ENCODE measurements at places on chromosomes 16 and 17. TPM values are rescaled to one million over a fixed set of nuclear protein-coding genes. Genes with fewer than 3 reads are reported as not detected.

Gene LHX1
- total RNA-seq: not detected

GRCh38 chr16:24493821-24494220 lies 45.5 kb upstream of the RBBP6 start:
- no peak for DNase-seq

Gene NMRAL1
- total RNA-seq: 48.9 TPM

Gene BCAR1
- total RNA-seq: 116 TPM

Gene SOX9
- 39.8 TPM for total RNA-seq

- peak; percentile 90 for DNase-seq
Measured at GRCh38 chr16:89687092-89687940, 827 bp downstream of the CDK10 start.

DNA sequence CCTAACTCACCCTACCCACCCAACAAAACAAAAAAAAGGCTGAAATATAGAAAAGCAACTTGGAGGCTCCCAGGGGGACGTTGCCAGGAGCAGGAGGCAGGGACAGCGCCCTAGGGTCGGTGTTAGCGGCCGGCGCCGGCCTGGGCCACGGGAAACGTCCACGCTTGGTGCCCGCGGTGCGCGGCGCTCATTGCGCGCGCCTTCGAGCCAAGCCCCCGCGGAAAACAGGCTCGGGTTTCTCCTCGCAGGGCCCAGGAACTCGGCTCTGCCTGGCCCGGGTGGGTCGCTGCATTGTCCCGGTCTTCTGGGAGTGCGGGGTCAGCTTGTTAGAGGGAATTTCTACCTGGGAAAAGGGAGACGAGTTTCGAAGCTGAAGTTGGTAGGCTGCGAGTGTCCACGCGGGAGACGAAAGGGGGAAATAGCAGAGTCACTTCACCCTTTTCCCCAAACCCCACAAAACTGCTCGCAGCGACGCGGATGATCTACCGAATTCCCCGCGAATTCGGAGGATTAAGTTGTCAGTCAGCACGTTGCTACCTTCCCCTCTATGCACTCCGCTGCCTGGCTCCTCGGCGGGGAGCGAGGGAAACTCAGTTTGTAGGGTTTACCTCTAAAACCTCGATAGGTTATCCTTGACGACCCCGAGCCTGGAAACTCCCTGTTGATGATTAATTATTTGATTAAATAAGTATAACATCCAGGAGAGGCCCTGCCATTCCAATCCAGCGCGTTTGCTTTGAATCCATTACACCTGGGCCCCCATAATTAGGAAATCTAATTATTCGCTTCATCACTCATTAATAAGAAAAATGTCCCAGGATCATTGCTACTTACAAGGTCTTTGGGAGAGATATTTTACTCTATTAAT lies 751 bp upstream of the FOXC2 start:
- DNase-seq: no peak

DNA sequence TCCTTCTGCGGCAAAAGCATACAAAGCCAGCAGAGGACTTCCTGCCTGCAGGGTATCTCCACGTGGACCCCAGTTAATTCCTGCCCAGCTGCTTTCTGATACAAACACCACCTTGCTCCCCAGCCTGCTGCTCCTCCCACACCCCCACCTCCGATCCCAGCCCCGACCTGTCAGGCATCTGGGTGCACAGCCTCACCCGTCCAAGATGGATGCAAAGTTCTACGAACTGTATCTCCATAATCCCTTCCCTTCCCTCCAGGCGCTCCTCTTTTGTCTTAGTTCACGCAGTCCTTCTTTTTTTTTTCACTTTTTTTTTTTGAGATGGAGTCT lies 15.6 kb upstream of the FOXJ1 start:
- DNase-seq: no peak

GRCh38 chr16:74252329-74252728 lies 44.3 kb upstream of the PSMD7 start:
- DNase-seq: no peak

DNA sequence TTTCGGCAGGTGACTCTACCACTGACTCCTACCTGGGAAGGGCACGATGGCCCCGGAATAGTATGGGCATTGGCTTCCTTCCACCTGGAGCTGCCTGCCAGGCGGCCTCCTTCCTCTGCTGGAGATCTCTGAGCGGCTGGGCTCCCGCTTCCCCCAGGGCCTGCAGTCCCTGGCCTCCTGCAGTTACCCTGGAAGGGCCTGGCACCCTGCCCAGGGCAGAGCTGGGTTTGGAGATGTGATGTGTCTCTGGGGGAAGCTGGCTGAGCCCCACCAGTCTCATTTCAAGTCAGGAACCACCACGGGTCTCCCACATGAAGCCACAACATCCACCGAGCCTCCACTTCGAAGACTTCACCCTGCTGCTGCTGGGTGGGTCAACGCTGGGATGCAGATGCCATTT lies 97.9 kb downstream of the IRF8 start:
- DNase-seq: no peak

Gene ENPP7
- not detected for total RNA-seq

GRCh38 chr16:81447383-81448101 lies 2.9 kb downstream of the CMIP start:
- DNase-seq: peak; percentile 64

GRCh38 chr16:75244225-75244809 lies 7.1 kb downstream of the BCAR1 start:
- DNase-seq: peak; percentile 75

GRCh38 chr17:49577963-49578362 lies 2.3 kb downstream of the NXPH3 start:
- no peak for DNase-seq

- DNase-seq: no peak
Measured at GRCh38 chr16:28087675-28088300, 24.3 kb upstream of the GSG1L start.

Gene OTOP3
- 0.38 TPM for total RNA-seq

DNA sequence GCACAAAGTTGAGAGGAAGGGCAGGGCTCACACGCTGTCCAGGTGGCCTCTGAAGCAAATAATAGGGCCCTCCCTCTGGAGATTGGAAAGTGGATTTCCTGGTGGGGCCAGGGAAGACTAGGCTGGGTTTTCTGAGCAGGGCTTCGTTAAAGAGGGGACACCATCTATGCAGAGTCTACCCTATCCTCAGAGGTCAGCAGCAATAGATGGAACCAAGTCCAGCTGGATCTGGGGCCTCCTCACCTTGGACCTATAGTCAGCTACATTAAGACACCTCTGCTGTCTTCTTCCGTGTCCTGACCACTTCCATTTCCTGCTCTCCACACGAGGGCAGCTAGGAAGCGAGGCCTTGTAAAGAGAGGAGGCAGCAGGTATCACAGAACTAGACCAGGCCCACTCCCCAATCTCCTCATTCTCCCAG lies 14.7 kb upstream of the ST6GALNAC1 start:
- no peak for DNase-seq

Gene WWOX
- 13.8 TPM for total RNA-seq

DNA sequence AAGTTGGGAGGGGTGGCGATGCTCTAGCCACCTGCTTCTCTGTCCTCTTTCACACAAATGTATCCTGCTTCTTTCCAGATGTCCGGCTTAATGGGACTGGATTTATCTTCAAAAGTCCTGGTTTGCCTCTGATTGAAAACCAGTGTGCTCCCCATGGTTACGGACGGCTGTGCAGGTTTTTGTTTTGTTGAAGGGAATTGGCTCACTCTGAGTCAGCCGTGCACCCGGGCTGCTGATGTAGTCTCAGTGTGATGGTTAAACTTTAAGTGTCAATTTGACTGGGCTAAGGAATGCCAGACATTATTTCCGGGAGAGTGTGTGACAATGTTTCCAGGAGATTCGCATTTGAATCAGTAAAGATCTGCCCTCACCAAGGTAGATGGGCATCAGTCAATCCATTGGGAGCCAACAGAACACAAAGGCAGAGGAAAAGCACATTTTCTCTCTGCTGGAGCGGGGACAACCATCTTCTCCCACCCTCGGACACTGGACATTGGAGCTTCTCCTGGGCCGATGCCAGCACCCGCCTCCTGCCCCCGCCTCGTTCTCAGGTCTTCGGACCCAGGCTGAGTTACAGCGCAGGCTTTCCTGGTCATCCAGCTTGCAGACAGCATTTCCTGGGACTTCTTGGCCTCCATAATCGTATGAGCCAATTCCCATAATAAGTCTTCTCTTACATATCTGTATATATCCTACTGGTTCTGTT lies 126.9 kb upstream of the TNRC6C start:
- peak; percentile 26 for DNase-seq

DNA sequence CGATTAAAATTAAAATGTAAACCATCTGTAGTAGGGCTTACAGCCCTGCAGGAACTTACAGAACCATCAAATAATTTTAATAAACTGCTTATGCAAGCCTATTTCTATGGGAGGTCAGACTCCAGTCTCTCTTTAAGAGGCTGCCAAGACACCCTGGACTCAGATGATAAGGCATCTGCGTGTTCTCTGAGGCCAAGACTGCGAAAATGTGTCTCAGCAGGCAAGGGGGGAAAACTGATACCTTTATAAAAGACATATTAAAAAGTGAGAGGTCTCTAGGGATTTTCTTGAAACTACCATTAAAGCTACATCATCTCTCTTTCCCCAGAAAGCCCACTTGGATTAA lies 32.2 kb downstream of the MPHOSPH6 start:
- DNase-seq: no peak

Gene C16orf92
- total RNA-seq: not detected

All from mucosa of descending colon (tissue), 3 donors.